Activated T-helper 9 cell treated with anti-CD3 and anti-CD28 coated beads, Interleukin-2, amount 50 U/mL, for 16 hours (primary cell): ENCODE measurements at places on chromosomes 3 and 15.

- DNase-seq, result no peak
Measured at GRCh38 chr15:87711026-87711425, 545.5 kb downstream of the NTRK3 start.

- DNase-seq, result no peak
Measured at GRCh38 chr3:197730200-197730599, 6.5 kb downstream of the RUBCN start.

DNA sequence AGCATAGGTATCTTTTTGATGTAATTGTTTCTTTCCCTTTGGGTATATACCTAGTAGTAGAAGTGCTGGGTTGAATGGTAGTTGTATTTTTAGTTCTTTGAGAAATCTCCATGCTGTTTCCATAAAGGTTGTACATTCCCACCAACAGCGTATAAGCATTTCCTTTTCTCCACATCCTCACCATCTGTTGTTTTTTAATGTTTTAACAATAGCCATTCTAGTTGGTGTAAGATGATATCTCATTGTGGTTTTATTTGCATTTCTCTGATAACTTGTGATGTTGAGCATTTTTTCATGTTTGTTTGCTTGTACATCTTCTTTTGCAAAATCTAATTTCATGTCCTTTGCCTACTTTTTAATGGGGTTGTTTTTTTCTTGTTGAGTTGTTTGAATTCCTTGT is 80.0 kb upstream of the TMC3 start:
- DNase-seq, result no peak

DNA sequence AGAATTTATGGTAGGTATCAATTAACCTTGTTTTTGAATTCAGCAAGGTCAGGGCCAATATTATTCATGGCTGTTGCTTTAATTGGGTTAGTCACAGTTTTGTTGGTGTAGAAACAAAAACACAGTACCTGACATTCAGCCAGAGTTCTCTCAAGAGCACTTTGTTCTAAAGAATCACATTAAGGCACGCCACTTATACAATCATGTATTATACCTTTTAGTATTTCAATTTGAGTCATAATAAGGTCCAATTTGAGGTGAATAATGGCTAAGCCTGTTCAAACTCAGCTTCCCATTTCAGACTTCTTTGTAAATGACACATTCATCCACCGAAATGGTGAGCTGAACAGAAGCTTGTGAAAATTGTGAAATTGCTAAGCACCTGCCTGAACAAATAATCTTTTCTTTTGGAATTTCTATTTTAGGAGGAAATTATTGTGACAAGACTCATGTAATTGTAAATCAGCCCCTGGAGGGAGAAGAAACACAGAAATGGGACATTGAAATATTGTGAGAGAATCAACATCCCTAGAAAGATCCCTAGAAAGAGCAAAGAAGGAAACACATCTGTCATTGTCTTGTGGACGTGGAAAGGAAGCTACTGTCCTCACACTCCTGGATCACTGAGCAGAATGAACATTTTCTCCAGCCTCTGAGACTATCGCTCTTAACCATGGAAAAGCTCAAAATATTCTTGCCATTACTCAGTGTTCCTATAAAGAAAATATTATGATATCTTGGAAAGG is 29.3 kb downstream of the RIOX2 start:
- DNase-seq, result no peak

- DNase-seq, result no peak
Measured at GRCh38 chr3:190369668-190370295, 18.2 kb upstream of the CLDN16 start.

GRCh38 chr15:80828796-80829195 is 49.6 kb downstream of the CEMIP start:
- DNase-seq, result no peak
